ENCODE measurements at places on chromosomes 7 and 10.

- no peak for DNase-seq
Measured at GRCh38 chr7:102439963-102440795, 6.8 kb downstream of the ORAI2 start.

- no peak for DNase-seq
Measured at GRCh38 chr10:108319434-108320222, 1155.1 kb upstream of the SORCS1 start.

DNA sequence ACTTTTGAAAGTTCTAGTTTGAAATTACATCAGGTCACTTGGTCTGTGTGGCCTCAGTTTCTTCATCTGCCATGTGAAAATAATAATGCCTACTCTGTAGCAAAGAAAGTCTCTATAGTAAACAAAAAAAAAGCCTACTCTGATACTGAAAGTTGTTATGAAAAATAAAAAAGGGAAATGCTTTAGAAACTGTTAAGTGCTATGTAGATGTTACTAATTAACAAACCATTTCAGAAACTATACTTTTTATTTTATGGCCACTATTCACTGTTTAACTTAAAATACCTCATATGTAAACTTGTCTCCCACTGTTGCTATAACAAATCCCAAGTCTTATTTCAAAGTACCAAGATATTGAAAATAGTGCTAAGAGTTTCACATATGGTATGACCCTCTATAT, 50.6 kb downstream of the CFTR start:
- no peak for DNase-seq

GRCh38 chr10:69662901-69663300, 32.9 kb downstream of the FAM241B start:
- no peak for DNase-seq

DNA sequence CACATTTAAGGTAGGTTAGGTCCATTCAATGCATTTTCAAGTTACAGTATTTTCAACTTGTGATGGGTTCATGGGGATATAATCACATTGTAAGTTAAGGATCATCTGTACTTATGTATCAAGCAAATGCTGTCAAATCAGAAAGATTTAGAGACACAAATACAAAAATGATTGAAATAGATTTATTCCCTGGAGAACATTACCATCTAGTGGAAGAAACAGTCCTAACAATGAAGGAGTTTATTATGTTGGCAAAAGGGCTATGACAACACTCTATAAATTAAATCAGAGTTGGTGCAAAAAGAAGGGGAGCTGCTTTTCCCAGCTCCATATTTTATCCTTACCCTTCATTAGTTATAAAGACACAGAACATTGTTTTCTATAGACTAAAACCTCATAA, 69.0 kb downstream of the PRSS58 start:
- DNase-seq, result no peak

DNA sequence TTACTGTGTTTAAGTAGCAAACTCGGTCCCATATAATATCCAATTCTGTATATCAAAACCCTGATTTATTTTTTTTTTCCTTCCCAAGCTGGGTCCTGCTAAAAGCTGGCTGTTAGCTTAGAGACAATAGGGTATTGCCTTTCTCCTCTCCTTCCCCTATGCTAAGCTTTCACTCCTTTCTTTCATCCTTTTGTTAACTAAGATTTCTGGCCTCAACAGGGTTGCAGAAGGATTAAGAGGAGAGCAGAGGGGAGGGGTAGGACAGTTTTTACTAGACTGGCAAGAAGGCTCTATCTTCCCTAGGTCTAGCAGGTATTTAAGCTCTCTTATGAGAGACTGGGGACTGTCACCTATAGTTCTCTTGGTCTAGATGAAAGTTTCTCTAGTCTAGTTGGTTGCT, 229.2 kb downstream of the KCND2 start:
- no peak for DNase-seq

GRCh38 chr10:108902619-108903285, 1020.6 kb downstream of the XPNPEP1 start:
- no peak for DNase-seq

DNA sequence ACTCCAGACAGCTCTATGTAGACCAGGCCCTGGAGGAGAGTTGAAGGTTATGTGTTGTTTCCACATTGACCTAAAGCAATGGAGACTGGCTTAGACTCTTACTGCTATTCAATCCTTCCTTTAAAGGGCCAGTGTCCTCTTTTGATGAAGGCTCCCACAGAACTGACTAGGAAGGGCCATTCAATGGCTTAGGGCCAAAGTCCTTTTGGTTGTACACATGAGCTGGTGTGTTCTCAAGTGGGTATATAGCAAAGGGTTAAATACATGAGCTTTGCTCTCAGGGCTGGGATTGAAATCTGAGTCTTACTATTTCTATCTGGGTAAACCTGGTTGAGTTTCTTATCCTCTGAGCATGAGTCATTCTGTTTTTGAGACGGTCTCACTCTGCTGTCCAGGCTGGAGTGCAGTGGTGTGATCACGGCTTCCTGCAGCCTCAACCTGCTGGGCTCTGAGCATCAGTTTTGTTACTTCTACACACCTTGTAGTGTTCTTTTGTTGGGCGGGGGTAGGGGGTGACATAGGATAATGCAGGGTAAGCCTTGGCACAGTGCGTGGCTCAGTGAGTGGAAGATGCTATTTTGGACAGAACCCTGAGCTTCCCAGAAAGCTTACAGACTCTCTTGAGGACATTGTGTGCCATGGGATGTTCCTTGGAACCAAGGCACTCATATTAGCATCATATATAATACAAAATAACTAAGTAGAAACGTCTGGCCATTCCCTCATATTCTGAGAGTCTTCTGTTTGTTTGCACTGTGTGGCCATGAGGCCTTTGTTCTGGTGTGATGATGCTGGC, 90.1 kb downstream of the ABCC2 start:
- DNase-seq, result no peak

- DNase-seq, result no peak
Measured at GRCh38 chr7:25014756-25015155, 34.8 kb upstream of the OSBPL3 start.

- DNase-seq, result no peak
Measured at GRCh38 chr7:42878303-42878702, 33.6 kb downstream of the C7orf25 start.

DNA sequence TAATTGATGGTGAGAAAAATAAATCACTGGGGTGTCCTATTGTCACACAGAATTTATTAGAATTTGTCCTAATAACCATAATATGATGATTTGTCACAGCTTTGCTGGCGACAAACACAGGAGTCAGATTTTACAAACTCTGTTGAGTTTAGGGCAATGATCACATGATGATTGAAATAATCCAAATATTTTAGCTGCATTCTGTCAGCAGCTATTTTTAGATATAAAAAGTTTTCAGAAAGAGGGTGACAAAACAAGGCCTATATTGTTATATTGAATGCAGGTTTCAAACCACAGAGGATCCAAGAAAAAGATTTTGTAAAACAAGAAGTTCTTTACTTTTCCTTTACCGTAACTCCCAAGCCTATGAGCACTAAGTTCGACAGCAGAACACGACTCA, 178.8 kb downstream of the ADAM12 start:
- no peak for DNase-seq

DNA sequence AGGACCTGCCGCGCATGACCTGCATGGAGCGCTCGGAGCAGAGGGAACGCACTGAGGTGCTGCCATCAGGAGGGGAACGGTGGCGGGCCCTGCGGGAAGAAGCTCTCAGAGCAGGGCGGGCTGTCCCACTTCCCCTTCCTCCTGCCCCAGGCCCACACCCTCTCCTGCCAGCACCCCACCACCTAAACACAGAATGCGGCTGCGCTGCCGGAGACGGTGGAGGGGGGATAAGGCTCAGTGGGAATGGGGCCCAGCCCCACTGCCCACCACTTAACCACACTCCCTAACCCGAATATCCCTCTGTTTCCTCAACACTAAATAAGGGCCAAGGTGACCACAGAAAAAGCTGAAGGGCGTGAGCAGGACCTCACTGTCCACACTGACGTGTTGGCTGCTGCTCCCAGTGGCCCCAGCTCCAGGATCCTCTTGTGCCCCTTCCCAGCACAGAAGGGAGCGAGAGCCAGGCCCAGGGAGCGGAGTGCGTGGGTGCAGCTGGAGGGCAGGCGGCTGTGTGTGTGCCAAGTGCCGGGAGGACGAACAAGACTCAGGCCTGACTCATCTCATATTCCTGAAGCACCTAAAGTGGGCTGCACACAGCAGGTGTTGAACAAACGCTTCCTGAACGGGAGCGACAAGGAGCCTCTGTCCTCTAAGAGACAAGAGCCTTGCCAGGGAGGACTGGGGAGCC, 116.8 kb downstream of the MAD1L1 start:
- DNase-seq, result no peak

DNA sequence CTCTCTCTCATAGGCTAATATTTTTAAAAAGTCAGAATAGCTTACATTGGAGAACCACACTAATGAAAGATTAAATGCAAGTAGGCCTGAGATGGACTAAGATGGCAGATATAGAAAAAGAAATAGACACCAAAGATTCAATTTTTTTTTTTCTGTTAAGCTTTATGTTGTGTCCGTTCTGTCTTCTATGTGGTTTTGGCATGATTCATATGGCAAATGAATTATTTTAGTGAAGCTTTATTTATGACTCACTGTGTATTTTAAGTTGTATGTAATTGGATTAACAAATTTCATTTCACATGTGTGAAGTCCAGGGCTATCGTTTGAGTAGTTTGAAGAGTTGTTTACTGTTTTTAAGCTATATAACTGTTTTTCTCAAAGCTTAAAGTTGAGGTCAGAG, 214.8 kb downstream of the CAMK1D start:
- no peak for DNase-seq

DNA sequence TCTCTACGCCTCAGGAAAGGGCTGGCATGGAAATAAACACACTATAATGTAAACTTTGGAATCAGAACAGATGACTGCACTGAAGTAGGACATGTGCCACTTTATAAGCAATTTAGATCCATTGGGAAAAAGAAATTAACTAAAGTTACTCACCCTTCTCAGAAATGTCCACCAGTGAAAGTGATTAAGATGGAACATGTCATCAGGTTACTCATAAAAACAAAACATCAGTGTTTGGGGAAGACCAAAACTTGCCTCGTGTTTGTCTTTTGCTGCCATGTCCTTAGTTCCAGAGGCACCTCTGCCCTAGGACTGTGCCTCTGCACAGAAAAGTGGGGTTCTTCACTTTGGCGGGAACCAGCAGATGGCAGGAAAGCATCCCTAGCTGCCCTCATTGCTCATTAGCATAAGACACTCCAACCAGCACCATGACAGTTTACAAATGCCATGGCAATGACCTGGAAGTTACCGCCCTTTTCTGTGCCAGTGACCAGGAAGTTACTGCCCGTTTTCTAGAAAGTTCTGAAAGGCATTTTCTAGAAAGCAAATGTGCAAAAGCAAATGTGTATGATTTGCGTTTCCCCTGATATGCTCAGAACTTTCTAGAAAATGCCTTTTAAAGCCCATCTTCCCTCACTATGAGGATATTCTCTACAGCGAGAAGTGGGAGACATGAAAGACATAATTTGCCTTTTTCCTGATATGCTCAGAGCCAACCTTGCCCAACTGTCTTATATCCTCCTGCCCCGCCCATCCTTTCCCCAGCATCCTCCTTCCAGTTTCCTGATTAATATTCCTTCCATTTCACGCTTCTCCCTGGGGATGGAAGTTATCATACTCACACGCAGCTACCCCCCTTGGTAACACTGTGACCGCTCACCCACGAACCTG, 258.2 kb downstream of the USP6NL start:
- no peak for DNase-seq
